ENCODE measurements at places on chromosomes 4 and X.

DNA sequence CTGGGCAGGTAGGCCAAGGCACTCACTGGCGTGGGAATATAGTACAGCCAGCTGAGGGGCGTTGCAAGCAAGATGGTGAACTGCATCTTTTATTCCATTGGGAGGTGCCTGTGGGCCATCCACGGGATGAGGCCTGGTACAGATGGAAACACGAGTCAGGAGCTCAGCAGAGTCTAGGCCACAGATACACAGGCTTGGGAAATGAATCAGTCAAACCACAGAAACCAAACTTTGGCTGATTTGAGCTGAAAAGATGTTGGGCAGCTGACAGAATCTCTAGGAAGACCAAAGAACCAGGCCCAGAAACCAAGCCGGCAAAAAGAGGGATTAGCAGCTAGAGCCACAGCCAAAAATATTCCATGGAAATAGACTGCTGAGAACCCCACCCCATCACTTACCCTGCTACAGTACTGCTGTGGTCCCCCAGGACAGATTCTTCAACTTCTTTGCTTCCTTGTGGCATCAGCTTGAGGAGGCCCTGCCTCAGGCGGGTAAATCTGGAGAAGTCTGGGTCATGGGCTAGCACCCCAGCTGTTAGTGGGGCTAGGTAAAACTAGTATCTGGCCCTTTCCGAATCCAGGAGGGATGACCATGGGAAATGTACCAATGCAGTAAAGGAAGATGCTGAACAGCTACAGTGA, 75.4 kb downstream of the TMEM131L start:
- DNase-seq, result no peak

DNA sequence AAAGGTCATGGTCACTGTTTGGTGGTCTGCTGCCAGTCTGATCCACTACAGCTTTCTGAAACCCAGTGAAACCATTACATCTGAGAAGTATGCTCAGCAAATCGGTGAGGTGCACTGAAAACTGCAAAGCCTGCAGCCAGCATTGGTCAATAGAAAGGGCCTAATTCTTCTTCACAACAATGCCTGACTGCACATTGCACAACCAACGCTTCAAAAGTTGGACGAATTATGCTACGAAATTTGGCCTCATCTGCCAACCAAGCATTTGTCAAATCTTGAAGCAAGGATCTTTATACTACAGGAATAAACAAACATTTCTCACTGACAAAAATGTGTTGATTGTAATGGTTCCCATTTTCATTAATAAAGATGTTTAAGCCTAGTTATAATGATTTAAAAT, 90.4 kb downstream of the EIF4E start:
- DNase-seq, result no peak

GRCh38 chr4:161148051-161148450, 1015.7 kb downstream of the FSTL5 start:
- no peak for DNase-seq

GRCh38 chrX:46703980-46704379, 54.9 kb downstream of the SLC9A7 start:
- DNase-seq, result no peak

- DNase-seq, result no peak
Observed at GRCh38 chrX:148457279-148457678, 43.1 kb upstream of the AFF2 start.

GRCh38 chrX:119895843-119896326, at the start of gene AKAP14:
AKAP14 (plus strand) TSS chrX:119895893; CDS start chrX:119903224, 7,331 bp downstream.
- DNase-seq, result no peak

DNA sequence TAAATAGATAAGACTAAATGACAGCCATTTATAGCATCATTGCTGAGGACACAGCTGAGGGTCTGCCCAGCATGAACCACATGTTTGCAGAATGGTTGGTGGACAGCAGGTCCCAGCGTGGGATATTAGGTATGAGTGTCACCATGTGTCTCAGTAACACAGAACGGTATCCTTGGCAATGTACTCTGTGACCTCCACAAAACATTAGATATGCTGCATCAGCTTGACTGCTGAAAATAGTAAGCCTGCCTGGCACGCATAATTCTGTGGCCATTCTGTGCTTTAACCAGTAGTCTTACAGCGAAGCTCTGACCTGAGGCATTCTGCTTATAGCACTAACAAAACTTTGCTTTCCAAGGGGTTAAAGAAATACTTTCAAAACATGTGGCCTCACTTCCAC, 32.0 kb downstream of the LIMCH1 start:
- DNase-seq, result no peak

DNA sequence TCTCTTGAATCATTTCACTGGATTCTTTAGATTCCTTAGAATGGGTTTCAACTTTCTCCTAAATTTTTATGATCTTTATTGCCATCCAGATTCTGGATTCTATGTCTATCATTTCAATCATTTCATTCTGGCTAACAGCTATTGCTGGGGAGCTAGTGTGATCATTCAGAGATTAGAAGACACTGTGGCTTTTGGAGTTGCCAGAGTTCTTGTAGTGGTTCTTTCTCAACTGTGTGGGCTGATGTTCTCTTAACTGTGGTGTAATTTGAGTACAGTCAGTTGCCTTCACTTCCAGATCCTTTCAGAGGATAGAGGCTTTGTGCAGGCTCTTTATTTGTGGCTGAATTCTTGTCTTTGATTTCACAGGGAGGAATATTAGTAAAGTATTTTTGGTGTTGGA, 12.1 kb upstream of the CSN2 start:
- no peak for DNase-seq

GRCh38 chr4:79917246-79917645, 155.8 kb downstream of the ANTXR2 start:
- DNase-seq, result no peak

GRCh38 chr4:118732591-118733330, 47.6 kb downstream of the METTL14 start:
- DNase-seq, result no peak

DNA sequence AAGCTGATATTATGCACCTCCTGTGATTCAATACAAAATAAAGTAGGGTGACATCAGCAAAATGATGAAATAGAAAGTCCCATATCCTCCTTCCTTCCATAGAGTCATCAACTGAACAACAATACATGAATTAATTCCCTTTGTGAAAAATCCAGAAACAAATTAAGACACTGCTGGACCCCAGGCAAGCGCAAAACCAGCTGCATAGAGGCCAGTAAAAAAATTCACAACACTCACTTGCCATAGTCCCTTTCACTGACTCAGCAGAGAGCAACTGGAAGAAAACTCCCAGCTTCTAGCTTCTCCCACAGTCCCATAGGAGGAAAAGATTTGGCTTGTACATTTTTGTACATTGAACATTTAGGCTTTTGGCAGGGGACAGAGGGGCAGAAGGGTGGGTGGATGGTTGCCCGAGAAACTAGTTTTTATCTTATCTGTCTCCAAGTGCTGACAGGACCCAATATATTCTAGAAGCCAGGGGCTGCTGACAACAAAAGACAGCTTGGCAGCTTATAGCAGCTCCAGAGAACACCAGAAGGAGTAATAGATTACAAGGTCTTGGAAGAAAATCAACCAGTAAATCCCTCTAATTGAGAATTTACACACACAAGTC, 124.6 kb downstream of the NDST3 start:
- DNase-seq, result no peak

- no peak for DNase-seq
Observed at GRCh38 chr4:79679859-79680258, 271.8 kb upstream of the GK2 start.

GRCh38 chrX:11532291-11533078, 133.2 kb downstream of the ARHGAP6 start:
- no peak for DNase-seq

- DNase-seq, result no peak
Observed at GRCh38 chr4:155599596-155599995, 67.1 kb upstream of the GUCY1A1 start.

- DNase-seq, result no peak
Observed at GRCh38 chr4:76836860-76837562, 60.9 kb downstream of the SOWAHB start.

GRCh38 chr4:833156-833555, 7.2 kb upstream of the CPLX1 start:
- DNase-seq, result no peak

- no peak for DNase-seq
Observed at GRCh38 chr4:171846232-171846631, 33.0 kb downstream of the GALNTL6 start.

DNA sequence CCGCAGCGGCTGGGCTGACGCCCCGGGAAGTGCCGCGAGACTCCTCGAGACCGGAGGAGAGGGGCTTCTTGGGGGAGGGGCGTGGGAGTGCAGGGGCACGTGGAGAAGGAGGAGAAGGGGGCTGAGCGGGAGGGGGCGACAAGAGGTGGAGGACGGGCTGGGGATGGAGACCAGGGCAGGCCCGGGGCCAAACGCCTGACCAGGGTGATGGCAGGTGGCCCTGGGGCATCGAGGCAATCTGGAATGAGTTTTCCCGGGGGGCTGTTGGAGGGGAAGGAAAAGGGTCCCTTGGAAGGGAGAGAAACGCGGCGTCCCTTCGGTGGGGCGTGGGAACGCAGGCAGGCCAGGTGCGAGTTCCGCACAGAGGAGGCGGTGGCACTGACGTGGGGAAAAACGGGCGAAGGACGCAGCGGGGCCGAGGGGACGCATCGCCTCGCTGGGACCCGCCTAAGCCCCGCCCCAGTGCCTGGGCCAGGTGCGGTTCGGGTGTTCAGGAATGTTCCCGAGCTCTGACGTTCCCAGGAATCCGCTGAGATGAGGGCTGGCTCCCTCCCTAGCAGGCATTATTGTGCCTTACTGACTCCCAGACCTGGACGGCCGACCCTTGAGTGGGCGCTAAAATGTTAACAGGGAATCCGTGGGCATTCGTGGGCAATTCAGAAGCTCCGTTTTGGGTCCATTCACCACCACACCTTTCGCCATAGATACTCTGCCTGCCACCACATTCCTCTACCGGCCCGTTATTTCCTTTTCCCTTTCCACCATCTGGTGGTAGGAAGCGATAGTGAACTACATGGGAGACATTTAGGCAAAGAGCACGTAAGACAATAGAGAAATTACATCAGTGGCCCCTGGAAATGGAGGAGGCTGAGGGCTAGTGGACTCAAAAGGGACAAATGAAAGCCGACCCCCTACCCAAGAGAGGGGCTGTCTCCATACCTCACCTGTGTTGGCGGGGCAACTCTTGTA, 795 bp upstream of the SH3KBP1 start:
- no peak for DNase-seq

DNA sequence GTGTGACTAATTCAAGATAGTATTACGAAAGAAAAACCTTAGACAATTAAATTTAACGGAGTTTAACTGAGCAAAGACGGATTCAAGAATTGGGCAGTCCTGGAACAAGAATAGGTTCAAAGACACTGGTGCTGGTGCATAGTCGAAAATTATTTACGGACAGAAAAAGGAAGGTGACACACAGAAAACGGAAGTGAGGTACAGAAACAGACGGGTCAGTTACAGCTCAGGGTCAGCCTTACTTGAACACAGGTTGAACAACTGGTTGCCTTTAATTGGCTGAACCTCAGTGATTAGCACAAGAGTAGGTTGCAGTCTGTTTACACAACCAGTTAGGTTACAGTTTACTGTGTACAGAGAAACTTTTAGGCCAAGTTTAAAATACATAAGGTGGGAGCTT, 31.5 kb downstream of the KLHL8 start:
- no peak for DNase-seq

DNA sequence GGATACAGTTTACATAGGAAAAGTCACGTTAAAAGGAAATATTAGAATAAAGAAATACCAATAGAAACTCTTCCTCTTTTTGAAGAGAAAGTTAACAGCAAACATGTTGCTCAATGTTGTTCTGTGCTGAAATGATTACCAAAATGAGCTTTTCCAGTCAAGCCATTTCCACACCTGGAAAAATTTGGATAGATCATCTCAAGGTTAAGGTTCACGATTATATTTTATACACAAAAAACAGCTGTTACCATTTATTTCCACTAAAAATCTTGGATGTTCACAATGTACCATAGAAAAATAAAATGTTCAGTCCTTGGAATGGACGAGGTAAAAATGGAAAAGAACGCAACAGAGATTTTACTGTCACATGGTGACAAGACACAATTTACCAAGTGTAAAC, 218.7 kb downstream of the SCFD2 start:
- DNase-seq, result no peak

- no peak for DNase-seq
Observed at GRCh38 chrX:10444204-10444603, 176.2 kb downstream of the MID1 start.
